ENCODE measurements at places on chromosomes 4 and X.

GRCh38 chrX:2654436-2655340 lies 36.4 kb upstream of the CD99 start:
- DNase-seq: no peak

DNA sequence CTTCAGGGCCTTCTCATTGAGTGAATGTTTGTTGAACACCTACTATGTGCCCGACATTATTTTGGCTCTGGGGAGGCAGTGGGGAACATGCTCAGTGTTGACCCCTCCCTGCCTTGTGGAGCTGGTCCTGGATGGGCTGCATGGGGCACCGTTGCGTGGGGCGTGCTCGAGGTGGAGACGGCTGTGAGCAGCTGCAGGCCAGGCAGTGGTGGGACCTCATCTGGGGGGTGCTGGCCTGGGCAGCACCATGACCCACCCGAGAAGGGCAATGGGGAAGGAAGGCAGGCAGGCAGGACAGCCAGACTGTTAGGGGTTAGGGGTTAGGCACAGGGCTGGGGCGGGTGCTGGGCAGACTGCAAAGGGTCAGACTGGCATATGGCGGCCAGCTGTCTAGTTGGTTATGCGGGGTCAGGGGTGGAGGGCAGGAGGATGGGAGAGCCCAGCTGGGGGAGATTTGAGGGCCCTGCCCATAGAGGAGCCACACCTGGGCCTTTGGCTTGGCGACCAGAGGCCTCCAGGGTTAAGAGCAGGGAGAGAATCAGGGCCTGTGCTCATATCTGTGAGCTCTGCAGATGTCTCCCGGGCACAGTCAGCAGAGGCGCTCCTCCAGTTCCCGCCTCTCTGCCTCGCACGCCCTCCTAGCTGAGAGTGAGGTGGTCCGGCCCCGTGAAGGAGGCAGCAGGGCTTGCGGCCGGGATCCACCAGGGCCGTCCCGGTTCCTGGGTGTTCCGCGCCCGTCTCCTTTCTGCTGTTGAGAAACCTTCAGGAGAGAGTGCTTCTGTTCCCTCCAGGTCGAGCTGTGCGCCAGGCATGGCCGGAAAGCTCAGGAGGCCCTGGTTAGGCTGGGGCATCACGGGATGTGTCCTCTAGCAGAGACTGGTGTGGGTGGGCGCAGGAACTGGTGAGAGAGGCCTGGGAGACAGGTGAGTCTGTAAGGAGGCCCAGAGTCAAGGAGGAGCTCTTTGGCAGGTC lies 73.3 kb downstream of the RGS12 start:
- no peak for DNase-seq

GRCh38 chr4:138572007-138572406 lies 329.9 kb upstream of the SLC7A11 start:
- DNase-seq: no peak

- no peak for DNase-seq
Measured at GRCh38 chr4:91345632-91346031, 958.1 kb upstream of the GRID2 start.

DNA sequence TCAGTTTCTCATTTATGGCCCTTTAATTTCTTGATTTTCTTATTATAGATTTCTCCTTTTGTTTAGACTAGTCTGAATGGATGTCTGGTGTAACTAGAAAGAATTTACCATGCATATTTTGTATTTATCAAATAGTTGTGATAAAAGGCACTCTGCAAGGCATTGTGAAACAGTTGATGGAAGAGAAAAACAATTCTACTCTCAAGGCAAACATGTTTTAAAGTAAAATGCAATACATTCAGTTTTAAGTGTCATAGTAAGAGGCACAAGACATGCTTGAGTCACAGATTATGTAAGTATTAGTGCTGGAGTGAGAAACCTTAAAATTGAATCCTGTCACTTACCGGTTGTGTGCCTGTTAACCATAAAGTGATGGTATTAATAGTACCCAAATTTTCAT lies 283.3 kb upstream of the DKK2 start:
- no peak for DNase-seq

DNA sequence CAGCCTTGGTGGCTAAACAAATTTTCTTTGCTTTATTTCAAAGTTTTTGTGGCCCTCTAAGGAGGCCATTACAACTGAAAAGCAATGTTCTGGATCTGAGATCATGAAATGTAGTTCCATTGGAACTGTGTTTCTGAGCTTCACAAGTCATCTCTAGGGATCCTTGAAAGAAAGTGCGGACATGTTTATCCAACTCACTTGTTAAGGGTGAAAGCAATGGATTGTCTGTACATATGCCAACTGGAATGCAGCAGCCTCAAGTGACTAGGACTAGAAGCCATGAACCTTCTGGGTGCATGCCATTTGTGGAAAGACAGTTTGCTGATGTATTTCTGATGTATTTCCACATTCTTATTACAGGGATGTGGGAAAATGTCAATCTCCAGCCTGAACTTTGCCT lies 36.7 kb upstream of the KLHL13 start:
- DNase-seq: no peak

- DNase-seq: no peak
Measured at GRCh38 chrX:10851809-10852208, 231.4 kb upstream of the MID1 start.

DNA sequence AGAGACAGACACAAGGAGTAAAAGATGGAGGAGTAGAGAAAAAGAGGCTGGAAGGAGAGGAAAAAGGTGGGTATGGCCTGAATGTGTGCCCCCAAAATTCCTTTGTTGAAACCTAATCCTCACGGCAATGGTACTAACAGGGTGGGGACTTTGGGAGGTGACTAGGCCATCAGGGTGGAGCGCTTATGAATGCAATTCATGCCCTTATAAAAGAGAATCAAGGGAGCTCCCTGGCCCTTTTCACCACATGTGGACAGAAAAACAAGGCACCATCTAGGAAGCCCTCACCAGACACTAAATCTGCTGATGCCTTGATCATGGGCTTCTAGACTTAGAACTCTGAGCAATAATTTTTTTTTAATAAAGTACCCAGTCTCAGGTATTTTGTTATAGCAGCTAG lies 255.1 kb downstream of the NPFFR2 start:
- DNase-seq: no peak

DNA sequence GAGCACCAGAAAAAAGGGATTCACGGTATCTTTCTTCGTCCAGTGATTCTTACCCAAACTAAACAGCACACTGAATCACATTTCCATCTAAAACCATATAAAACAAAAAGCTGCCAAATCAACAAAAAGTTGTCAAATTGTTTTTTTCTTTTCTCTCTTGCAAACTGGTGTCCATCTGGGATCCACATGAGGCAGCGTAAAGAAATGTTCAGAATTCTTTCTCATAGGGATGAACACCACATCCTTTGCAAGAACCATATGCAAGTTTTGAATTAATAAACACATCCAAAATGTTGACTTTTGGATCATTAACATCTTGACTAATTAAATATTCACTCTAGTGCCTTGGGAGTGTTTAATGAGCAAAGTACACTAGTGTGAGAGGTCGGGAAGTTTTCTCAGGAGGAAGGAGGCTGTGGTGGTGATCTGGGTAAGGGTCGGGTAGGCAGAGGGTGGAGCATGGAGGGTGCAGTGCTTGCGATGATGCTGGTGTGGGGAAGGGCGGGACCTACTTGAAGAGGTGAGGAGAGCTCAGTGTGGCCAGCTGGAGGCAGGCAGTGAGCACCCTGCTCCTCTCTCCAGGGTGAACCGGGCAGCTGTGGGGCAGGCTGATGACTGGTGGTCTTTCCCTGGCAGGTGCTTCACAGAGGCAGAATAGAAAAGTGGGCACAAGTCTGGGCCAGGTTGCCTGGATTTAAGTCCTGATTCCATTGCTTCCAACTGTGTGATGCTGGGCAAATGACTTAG lies 72.8 kb downstream of the NSUN7 start:
- DNase-seq: no peak

DNA sequence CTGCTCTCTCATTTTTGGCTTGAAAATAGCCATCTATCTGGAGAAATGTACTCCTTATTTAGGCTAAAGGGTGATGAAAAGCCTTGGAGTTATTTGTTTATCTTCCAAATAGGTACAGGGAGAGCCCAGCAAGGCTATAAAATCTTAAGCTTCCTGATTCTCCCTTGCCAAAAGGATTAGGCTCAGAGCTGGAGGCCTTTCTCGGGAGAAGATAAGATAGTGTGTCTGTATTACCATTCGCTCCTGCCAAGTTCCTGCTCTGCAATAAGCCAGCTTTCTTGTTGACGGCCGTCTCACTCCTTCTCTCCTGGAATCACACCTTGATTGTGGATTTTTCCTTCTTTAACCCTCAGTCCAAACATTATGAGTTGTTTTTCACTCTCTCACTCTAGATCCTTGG lies 171.8 kb upstream of the TTC29 start:
- no peak for DNase-seq

DNA sequence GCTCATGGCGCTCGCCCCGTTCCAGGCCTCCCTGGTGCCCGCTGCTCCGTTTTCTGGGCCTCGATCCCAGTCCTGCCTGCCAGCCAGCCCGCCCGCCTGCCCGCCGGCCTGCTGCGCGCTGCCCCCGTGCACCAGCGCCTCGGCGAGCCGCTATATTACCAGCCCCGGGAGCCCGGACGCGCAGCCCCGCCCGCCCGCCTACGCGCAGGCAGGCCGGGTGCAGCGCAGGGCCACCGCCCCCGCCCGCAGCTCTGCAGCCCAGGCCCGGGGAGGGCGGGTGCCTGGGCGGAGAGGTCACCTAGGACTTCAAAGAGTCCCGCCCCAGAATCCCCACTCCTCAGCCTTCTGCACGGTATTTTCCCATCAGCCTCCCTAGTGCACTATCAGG lies at the start of gene MAOB:
MAOB (minus strand) TSS at position 157 of the 388 bp plus-strand sequence; CDS start at position 6, 151 bp downstream.
- DNase-seq: no peak
